Endothelial cell (in vitro differentiated cells): ENCODE measurements at places on chromosomes 16 and 17.
A peak's percentile ranks its signal among the peaks of the same experiment; 100 is the strongest.

DNA sequence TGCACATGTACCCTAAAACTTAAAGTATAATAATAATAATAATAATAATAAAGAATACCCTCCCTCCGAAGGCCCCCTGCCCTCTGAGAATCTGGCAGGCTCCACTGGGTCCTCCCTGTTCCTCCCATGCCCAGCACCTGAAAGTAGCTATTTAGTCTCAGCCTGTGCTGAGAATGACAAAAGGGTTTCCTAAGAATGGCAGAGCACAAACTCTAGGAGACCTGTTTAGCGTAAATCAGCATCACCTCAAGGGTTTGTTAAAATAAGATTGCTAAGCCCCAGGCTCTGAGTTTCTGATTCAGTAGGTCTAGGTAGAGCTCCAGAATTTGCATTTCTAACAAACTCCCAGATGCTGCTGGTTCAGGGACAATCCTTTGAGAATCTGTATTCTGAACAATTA lies 606.8 kb upstream of the CDH11 start:
- DNase-seq = no peak

- no peak for DNase-seq
Observed at GRCh38 chr16:81164481-81164880, 68.3 kb upstream of the GCSH start.

DNA sequence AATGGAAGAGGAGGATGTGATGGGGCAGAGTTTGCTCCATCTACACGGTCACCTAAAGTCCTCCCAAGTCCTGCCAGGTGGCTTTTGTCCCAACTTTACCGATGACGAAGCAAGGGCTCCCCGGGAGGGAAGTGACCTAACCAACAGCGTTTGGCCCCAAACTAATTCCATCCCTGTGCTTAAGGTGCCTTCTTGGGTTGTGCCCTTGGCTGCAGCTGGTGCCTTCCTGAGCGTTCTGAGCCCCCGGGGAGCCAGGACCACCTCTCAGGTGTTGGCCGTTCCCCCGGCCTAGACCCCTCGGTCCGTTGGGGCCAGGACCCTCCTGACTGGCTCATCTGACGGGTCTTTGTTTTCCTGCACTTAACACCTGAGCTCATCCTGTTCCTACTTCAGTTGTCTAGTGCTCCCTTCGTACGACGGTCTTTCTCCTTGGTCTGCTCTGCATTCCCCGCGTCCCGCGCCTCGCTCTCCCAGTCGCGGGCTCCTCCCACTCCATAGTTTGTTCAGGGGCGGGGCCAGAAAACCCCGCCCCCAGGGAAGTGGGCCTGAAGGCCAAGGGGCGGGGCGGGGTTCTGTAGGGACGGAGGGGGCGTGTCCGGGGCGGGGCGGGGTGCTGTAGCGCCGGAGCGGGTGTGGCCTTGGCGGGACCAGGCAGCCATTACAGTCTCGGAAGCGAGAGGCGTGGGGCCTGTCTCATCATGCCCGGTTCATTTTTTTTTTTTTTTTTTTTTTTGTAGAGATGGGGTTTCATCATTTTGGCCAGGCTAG lies 822 bp upstream of the ZSCAN10 start:
- peak; percentile 96 for DNase-seq

GRCh38 chr17:63278728-63279442 lies 167.2 kb downstream of the CYB561 start:
- no peak for DNase-seq

DNA sequence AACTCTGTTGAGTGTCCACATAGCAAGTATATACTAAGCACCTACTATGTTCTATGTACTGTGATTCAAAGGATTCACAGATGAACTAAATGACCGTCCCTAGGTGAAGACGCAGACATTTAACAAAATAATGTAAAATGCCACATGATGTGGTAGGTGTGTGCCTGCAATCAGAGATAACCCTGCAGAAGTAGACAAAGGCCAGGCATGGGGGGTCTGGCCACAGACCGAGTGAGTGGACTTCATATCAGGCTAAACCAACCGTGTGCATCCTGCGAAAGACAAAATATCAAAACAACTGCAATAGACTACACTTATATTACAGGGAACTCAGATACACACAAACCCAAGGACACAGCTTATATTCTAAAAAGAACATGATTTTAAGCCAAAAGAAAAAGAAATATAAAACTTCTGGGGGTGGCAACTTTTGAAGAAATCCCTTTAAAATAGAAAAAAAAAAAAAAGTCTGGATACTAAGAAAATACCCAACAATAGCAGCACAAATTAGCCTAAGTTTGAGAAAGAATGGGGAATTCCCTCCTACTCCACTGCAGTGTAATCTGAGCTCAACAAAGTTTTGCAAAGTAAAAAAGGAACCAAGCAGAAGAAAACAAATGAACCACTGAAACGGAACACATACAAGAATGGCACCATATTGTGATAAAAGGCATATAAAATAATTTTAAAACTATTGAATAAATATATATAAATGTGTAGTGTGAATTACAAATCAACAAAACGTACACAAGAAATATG lies 12.3 kb downstream of the HSDL1 start:
- DNase-seq = no peak

DNA sequence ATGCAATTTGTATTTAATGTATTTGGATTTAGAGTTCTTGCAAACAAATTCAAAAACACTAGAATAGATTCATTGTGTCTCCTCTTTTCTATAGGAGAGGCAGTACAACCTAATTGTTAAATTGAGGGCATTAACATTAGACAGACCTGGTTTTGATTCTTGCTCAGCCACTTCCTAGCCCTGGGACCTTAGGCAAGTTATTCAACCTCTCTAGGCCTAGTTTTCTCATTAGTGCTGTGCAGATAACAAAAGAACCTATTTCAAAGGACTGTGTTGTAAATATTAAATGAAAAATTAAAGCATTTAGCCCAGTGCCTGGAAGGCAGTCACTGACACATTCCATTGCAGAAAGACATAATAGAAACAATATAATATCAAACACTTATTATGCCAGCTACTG lies 22.0 kb upstream of the TAOK1 start:
- DNase-seq = no peak

GRCh38 chr17:11797803-11798202 lies 199.5 kb downstream of the ZNF18 start:
- DNase-seq = no peak

DNA sequence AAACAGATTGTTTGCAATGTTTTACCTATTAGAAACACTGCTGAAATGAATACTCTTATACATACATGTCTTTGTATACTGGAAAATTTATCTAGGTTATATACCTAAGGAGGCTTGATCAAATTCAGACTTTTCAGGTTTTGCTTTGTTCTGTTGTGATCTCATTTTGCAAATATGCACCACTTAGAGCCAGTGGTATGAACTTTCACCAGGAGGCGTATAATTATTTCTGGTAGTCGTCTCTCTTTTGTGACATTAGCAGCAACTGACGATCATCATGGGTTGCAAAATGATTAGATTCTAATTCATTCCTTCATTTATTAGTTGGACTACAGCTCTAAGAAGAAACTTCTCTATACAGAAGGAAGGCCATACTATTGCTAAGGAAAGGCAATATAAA lies 26.9 kb downstream of the AP1G1 start:
- DNase-seq = no peak

DNA sequence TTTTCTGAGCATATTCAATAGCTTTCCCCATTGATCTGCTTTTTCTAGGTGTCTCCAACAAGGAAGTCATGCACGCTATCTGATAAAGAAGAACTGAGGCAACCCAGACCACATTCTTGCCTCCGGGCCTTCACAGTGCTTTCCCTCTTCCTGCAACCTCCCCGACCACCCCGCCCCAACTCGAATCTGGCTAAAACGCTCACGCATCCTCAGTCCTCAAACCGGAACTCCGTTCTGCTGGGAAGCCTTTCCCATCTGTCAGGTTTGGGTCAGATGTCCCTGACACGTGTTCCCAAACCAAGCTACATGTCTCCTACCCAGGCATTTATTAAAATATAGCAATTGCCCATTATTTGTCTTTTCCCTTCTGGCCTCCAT lies 112.7 kb downstream of the VPS53 start:
- no peak for DNase-seq
